ENCODE measurements at places on chromosomes 13 and 19. TPM values are rescaled to one million over a fixed set of nuclear protein-coding genes. Genes with fewer than 3 reads are reported as not detected.
A peak's percentile ranks its signal among the peaks of the same experiment; 100 is the strongest.

DNA sequence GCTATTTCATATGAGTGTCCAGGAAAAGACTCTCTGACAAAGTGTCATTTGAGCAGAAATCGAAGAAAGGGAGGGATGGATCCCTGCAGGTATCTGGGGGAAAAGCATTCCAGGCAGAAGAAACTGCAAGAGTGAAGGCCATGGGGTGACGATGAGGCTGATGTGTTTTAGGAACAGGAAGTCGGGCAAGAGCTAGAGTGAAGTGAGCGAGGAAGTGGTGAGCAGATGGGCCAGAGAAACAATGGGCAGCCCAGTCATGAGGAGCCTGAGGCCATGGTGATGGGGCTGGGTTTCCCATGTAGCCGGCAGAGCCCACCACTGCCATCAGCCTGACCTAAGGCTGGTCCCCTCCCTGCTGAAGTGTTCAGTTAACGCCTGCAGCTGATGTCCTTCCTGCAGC lies 150.2 kb downstream of the TNFSF13B start:
- no peak overlapping the region for H3K27ac ChIP-seq
- peaks cover 5% of the 10 kb centered on the region for H3K27me3 ChIP-seq
- H3K4me3 ChIP-seq: no peak overlapping the region
- no peak for DNase-seq

Gene RFPL4A
- total RNA-seq: not detected

DNA sequence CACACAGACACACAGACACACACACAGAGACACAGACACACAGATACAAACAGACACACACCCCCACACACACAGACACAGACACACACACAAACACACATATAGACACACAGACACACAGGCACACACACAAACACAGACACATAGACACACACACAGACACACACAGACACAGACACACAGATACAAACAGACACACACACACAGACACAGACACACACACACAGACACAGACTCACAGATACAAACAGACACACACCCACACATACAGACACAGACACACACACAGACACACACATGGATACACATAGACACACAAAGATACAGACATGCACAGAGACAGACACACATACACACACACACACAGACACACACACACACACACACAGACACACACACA lies 174.5 kb downstream of the URI1 start:
- peaks cover 1% of the 10 kb centered on the region for H3K4me1 ChIP-seq
- no peak overlapping the region for H3K27ac ChIP-seq
- no peaks in the 10 kb centered on the region for H3K36me3 ChIP-seq
- no peak for DNase-seq

DNA sequence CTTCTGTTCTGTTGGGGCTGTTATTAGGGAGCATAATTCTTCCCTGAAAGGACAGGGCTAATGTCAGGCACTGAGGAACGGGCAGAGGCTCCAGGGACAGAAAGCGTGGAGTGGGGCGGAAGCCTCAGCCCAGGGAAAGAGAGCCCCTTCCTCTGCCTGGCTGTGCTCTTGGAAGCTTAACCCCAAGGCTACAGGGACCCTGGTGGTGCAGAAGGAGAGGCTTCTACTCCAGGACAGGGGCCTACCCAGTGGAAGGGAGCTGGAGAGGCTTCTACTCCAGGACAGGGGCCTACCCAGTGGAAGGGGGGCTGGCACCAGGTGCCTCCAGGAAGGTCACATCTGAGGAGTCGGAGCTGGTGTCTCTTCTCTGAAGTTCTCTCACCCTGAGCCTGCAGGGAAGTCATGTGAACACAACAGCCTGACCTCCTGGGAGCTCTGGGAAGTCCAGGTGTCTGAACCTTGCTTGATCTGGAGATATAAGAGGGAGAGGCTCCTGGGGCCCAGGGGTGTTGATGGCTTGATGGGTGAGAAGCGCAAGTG lies 159.5 kb upstream of the SOX1 start:
- H3K36me3 ChIP-seq: no peaks in the 10 kb centered on the region
- no peak overlapping the region for H3K27ac ChIP-seq
- H3K27me3 ChIP-seq: peaks cover 48% of the 10 kb centered on the region
- peak; percentile 2 for DNase-seq

- no peaks in the 10 kb centered on the region for H3K36me3 ChIP-seq
- no peaks in the 10 kb centered on the region for H3K4me1 ChIP-seq
- no peak overlapping the region for H3K4me3 ChIP-seq
- no peak for DNase-seq
- H3K27me3 ChIP-seq: peaks cover 24% of the 10 kb centered on the region
- peak overlapping the region; percentile 71 for H3K27ac ChIP-seq
Measured at GRCh38 chr19:13262450-13262849, 112.2 kb downstream of the IER2 start.

Gene RNF17
- total RNA-seq: not detected

Gene C19orf33
- total RNA-seq: 3.0 TPM

Gene ACER1
- not detected for total RNA-seq

GRCh38 chr19:18495204-18495911 lies 26.5 kb downstream of the ELL start:
- no peak for DNase-seq
- no peaks in the 10 kb centered on the region for H3K4me1 ChIP-seq
- H3K36me3 ChIP-seq: no peaks in the 10 kb centered on the region

- H3K4me1 ChIP-seq: peaks cover 32% of the 10 kb centered on the region
- DNase-seq: no peak
- no peaks in the 10 kb centered on the region for H3K27me3 ChIP-seq
- peak overlapping the region; percentile 100 for H3K27ac ChIP-seq
Measured at GRCh38 chr19:54201172-54201701, 579 bp downstream of the RPS9 start.

DNA sequence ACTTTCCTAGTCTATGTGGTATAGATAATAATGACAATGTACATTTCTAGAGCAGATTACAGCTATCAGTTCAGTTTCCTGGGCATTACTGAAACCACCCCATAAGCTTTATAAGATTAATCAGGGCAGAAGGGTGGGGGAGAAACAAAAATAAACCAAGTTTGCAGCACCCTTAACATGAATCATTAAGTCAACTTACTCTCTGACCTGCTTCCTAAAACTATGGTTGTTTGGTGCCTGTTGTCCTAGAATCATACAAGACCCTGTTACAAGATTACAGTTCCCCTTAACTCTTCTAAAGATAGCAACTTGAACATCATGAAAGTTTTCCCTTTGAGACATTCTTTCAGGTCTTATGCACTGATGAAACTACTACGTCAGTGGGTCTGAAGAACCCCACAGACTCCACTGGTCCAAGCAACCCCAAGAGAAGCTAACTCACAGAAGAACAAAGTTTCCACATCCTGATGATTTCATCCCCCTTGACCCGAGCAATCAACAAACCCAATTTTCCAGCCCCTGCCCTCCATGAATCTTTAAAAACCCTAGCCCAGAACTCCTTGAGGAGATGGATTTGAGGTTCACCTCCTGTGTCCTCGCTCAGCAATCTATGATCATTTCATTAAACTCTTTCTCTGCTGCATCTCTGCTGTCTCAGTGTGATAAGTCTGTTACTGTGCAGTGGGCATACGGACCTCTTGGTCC lies 336.5 kb downstream of the FOXO1 start:
- no peak for DNase-seq
- H3K4me1 ChIP-seq: peaks cover 6% of the 10 kb centered on the region
- H3K36me3 ChIP-seq: peaks cover 1% of the 10 kb centered on the region
- no peak overlapping the region for H3K27ac ChIP-seq

- peaks cover 20% of the 10 kb centered on the region for H3K4me1 ChIP-seq
- no peak for DNase-seq
- no peak overlapping the region for H3K27ac ChIP-seq
- H3K27me3 ChIP-seq: peaks cover 7% of the 10 kb centered on the region
- H3K4me3 ChIP-seq: no peak overlapping the region
- H3K36me3 ChIP-seq: no peaks in the 10 kb centered on the region
Measured at GRCh38 chr13:31904941-31905824, 126.4 kb upstream of the FRY start.

Gene KASH5
- total RNA-seq: not detected

DNA sequence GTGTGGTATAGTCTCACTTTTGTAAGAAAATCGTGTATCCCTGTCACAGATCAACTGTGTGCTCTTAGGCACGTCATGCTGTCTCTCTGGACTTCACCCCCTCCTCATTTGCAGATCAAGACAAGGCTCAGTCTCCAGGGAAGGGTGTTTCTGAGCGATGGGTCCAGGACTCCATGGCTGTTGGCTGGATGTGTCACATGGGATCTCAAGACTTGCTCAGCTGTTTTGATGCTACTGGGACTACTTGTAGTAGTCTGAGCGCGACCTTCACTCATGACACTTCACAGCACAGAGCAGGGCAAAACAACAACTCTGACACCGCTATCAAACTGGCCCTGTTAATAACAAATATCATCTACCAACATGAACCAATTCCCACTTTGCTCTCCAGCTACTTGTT lies 36.2 kb downstream of the SMAD9 start:
- H3K27ac ChIP-seq: peak overlapping the region; percentile 85
- peaks cover 8% of the 10 kb centered on the region for H3K36me3 ChIP-seq
- H3K27me3 ChIP-seq: peaks cover 17% of the 10 kb centered on the region
- no peak for DNase-seq
- H3K4me1 ChIP-seq: peaks cover 48% of the 10 kb centered on the region
- no peak overlapping the region for H3K4me3 ChIP-seq

DNA sequence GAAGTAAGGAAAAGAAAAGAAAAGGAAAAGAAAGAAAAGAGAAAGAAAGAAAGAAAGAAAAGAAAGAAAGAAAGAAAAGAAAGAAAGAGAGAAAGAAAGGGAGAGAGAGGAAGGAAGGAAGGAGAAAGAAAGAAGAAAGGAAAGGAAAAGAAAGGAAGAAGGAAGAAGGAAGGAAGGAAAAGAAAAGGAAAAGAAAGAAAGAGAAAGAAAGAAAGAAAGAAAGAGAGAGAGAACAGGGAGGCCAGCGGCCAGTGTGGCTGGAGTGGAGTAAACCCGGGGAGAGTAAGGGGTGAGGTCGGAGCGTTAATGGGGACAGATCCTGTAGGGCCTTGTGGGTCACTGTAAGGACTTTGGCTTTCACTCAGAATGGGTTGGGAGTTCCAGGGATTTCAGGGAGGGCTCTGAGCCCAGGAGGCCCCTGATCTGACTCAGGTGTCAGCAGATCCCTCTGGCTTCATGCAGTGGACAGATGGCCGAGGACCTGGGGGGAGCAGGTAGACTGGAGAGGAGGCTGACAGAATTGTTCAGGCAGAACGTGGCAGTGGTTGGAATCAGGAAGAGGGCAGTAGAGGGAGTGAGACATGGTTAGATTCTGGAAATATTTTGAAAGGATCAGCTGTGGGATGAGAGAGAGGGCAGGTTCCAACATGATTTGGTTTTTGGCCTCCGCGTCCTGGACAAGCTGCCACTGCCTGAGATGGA lies 19.8 kb upstream of the FXYD3 start:
- H3K27ac ChIP-seq: peak overlapping the region; percentile 11
- H3K27me3 ChIP-seq: peaks cover 6% of the 10 kb centered on the region
- no peak overlapping the region for H3K4me3 ChIP-seq
- peaks cover 5% of the 10 kb centered on the region for H3K4me1 ChIP-seq
- no peaks in the 10 kb centered on the region for H3K36me3 ChIP-seq
- no peak for DNase-seq

Gene DCLK1
- total RNA-seq: 3.9 TPM

Gene KIR2DL1
- total RNA-seq: not detected

GRCh38 chr19:49335071-49335783 lies at the start of gene CD37:
Gene CD37, plus strand, starts transcription at chr19:49335406. Its CDS starts 135 bp downstream, at chr19:49335541.
- DNase-seq: no peak
- H3K27ac ChIP-seq: peak within 1 kb of the TSS; percentile 83
- peaks cover 11% of the 10 kb centered on the region for H3K4me1 ChIP-seq
- no peak within 1 kb of the TSS for H3K4me3 ChIP-seq

DNA sequence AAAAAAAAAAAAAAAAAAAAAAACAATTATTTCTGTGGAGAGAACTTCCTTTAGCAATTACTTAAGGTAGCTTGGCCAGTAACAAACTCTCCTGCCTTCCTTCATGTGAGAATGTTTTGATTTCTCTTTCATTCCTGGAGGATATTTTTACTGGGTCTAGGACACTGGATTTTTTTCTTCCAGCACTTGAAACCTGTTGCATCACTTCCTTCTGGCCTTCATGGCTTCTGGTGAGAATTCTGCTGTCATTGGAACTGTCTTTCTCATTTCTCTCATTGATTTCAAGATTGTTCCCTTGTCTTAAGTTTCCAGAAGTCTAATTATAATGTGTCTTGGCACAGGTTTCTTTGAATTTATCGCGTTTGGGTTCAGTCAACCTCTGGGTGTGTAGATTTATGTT lies 19.3 kb upstream of the RAB20 start:
- no peak overlapping the region for H3K27ac ChIP-seq
- DNase-seq: no peak
- H3K4me1 ChIP-seq: peaks cover 10% of the 10 kb centered on the region
- no peak overlapping the region for H3K4me3 ChIP-seq
- H3K27me3 ChIP-seq: peaks cover 15% of the 10 kb centered on the region
- no peaks in the 10 kb centered on the region for H3K36me3 ChIP-seq

Gene NXNL1
- not detected for total RNA-seq

Gene C13orf46
- total RNA-seq: 0.18 TPM

GRCh38 chr19:17647071-17648020 lies 40.8 kb downstream of the UNC13A start:
- no peak overlapping the region for H3K4me3 ChIP-seq
- no peaks in the 10 kb centered on the region for H3K4me1 ChIP-seq
- H3K36me3 ChIP-seq: no peaks in the 10 kb centered on the region
- no peak for DNase-seq
- peaks cover 5% of the 10 kb centered on the region for H3K27me3 ChIP-seq

DNA sequence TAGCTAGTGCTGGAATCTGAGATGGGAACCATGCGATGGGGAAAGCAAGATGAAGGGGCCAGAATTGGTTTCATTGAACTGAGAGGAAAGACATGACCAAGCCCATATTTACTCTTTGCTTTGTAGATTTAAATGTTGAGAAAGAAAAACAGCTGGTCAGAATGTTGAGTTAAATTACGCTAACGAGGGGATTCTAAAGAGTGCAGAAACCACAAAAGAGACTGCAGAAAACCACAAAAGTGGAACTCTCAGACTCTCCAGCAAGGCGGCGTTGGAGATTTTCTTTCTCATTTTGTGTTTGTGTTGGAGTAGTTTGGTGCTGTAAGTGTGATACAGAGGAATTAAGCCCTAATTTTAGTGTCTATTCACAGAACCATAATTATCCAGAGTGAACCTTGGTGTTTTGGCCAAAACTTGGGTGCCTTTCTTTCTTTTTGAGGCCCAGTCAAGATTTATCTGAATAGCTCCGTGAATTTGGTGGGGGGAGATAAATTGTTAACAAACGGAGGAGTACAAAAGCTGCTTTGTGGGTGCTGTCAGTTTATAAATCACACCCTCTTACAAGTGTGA lies 26.3 kb downstream of the SAE1 start:
- H3K27ac ChIP-seq: peak overlapping the region; percentile 96
- no peak for DNase-seq
- H3K36me3 ChIP-seq: peaks cover 33% of the 10 kb centered on the region

Gene FCAR
- total RNA-seq: not detected

Gene SULT2B1
- not detected for total RNA-seq

Gene TYROBP
- total RNA-seq: not detected

Gene ZIC5
- total RNA-seq: not detected

GRCh38 chr13:102873653-102874052 lies 27.8 kb downstream of the ERCC5 start:
- H3K27me3 ChIP-seq: no peaks in the 10 kb centered on the region
- no peaks in the 10 kb centered on the region for H3K4me1 ChIP-seq
- H3K36me3 ChIP-seq: peaks cover 24% of the 10 kb centered on the region
- no peak overlapping the region for H3K27ac ChIP-seq

Gene ZNF763
- total RNA-seq: 8.7 TPM

- peak overlapping the region; percentile 34 for H3K27ac ChIP-seq
- no peak overlapping the region for H3K4me3 ChIP-seq
- no peak for DNase-seq
- no peaks in the 10 kb centered on the region for H3K27me3 ChIP-seq
Measured at GRCh38 chr19:8552810-8553209, 24.4 kb downstream of the MYO1F start.

All from progenitor cell of endocrine pancreas (in vitro differentiated cells).